ENCODE measurements at places on chromosomes 1 and 21. TPM values are rescaled to one million over a fixed set of nuclear protein-coding genes. Genes with fewer than 3 reads are reported as not detected.

Gene IL22RA1
- 4.0 TPM for polyA plus RNA-seq

Gene MOB3C
- polyA plus RNA-seq: 12.3 TPM

Gene GSTM2
- polyA plus RNA-seq: 268 TPM

Gene RPE65
- polyA plus RNA-seq: 0.22 TPM

Gene LDLRAD1
- not detected for polyA plus RNA-seq

Gene SYNC
- 1.2 TPM for polyA plus RNA-seq

Gene BSND
- polyA plus RNA-seq: 4.1 TPM

Gene LCE2C
- polyA plus RNA-seq: not detected

Gene NUP210L
- 0.17 TPM for polyA plus RNA-seq

Gene CR1L
- 1.2 TPM for polyA plus RNA-seq

Gene GBP5
- 0.28 TPM for polyA plus RNA-seq

Gene EXTL1
- 1.8 TPM for polyA plus RNA-seq

Gene NUDT17
- polyA plus RNA-seq: 7.0 TPM

Gene GNG4
- polyA plus RNA-seq: 5.2 TPM

Gene CELA3A
- not detected for polyA plus RNA-seq

Gene TDRD10
- 1.4 TPM for polyA plus RNA-seq

Gene CA6
- 0.12 TPM for polyA plus RNA-seq

Gene SEMA4A
- 19.7 TPM for polyA plus RNA-seq
